ENCODE measurements at places on chromosomes 7 and 10. TPM values are rescaled to one million over a fixed set of nuclear protein-coding genes. Genes with fewer than 3 reads are reported as not detected.

Gene HYAL4
- 0.20 TPM for total RNA-seq

Gene FAM25C
- total RNA-seq: not detected

Gene MYL7
- total RNA-seq: not detected

Gene TUBAL3
- total RNA-seq: 0.11 TPM

Gene PON1
- total RNA-seq: not detected

Gene AKR1E2
- 3.4 TPM for total RNA-seq

Gene SLC29A3
- total RNA-seq: 0.95 TPM

Gene ACSL5
- 22.7 TPM for total RNA-seq

Gene GIMAP5
- total RNA-seq: 4.4 TPM

Gene PAX2
- not detected for total RNA-seq

Gene ZNF804B
- not detected for total RNA-seq

Gene ASZ1
- not detected for total RNA-seq

Gene GAD2
- not detected for total RNA-seq

Gene FGFBP3
- total RNA-seq: 0.28 TPM

Gene UNCX
- total RNA-seq: not detected

Gene GPNMB
- total RNA-seq: 0.59 TPM

Gene C10orf53
- total RNA-seq: not detected

Gene CEP41
- total RNA-seq: 6.3 TPM

Gene DENND2A
- 0.04 TPM for total RNA-seq

Gene TMEM130
- total RNA-seq: not detected

Gene CDC14C
- total RNA-seq: not detected

Gene CCDC146
- 0.53 TPM for total RNA-seq

Gene CYP2E1
- total RNA-seq: 0.13 TPM

Gene ADAM12
- total RNA-seq: 0.21 TPM
